ENCODE measurements at places on chromosomes 2 and 18.

DNA sequence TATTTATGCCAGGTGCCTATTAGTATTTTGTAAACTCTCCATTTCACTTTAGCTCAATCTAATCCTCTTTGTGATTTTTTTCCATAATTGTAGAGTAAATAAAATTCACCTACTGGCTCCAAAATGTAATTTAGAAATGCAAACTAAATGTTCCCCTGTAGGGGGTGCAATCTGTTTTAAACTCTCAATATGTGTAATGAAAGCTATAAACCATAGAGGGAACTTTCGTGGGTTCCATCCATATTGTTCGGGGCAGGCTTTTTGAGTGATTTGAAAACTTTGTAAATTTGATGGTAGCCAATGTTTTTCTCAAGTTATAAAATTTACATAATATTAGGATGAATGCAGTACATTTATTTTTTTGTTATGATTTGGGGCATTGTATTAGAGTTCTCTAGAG is 49.4 kb downstream of the TSPYL6 start:
- no peak for DNase-seq

DNA sequence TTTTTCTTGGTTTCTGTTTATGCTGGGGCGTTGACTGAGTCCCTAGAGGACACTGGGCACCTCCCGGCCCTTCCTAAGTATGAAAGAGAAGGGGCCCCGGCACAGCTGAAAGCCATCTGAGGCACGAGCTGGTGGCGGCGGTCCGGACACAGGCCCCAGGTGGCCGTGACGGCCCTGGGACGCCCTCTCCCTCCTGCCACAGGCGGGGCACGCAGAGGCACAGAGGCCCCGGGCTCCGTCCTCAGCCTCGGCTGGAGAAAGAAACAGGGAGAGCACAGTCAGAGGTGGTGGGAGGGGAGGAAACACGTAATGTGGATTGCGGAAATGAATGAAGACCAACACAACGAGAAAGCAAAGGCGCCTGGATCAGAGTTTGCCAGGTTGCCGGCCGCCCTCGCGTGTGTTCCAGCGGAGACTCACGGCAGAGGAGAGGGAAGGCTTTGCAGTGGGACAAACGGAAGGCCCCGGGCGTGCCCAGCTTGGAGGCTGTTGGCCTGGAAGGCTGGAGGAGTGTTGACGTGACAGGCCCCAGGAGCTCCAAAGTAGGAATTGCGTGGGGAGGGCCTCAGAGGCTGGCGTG is 119.1 kb downstream of the PTGR3 start:
- DNase-seq: no peak

DNA sequence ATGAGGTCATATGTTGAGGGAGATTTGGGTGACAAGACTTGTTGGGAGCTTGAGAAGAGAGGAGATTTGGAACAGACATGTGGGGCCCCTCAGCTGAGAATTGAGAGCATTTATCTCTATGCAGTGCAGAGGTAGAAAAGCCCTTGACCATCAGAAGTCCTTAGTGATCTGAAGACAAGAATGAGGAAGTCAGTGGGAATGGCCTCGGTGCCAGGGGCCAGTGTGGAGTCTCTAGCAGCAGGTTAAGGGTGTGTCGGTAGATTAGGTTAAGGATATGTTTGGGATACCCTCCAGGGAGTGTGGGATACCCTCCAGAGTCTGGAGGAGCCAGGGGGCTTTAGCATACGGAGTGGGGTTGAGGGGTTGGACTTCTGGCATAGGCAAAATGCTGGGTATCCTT is 41.6 kb downstream of the FBXO48 start:
- no peak for DNase-seq

GRCh38 chr18:36334798-36335197 is 37.3 kb downstream of the FHOD3 start:
- no peak for DNase-seq

- no peak for DNase-seq
These were observed 333.8 kb downstream of the ALK start for GRCh38 chr2:29587402-29588190.
